ENCODE measurements at places on chromosomes 11 and 22.

GRCh38 chr22:35569916-35570315 is 29.3 kb downstream of the RASD2 start:
- DNase-seq = no peak

DNA sequence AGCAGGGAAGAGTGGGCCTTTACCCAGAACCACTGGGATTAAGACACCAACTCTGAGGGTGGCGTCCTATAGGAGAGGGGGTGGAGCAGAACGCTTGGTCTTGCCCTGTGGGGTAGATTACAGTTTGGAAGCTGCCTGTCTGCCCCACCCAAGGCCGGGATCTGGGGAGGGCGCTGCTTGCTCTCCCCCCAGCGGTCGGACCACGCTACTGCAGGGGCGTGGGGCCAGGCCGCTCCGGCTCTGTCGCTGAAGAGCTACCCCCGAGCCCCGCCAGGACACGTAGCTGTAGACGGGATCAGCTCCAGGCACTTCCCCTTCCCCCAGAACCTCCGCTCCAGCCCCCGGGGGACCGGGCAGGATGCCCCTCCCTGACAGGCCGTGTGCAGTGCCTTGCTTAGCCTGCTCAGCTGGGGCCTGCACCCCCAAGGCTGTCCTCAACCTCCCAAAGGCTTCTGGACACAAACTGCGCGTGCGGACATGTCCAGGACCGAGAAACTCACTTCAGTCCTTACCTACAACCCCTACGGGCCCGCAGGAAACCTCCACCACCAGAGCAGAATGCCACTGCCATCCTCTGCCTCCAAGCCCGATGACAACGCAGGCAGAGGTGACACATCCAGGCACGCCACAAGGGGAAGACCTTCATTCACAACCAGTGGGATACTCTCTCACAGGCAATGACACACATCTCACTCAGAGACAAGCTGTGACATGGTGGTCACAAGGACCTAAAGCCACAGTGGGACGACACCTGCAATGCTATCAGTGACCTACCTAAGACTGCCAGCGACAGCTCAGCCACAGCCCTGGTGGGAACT is 3.6 kb downstream of the AHNAK start:
- DNase-seq = peak; percentile 73

DNA sequence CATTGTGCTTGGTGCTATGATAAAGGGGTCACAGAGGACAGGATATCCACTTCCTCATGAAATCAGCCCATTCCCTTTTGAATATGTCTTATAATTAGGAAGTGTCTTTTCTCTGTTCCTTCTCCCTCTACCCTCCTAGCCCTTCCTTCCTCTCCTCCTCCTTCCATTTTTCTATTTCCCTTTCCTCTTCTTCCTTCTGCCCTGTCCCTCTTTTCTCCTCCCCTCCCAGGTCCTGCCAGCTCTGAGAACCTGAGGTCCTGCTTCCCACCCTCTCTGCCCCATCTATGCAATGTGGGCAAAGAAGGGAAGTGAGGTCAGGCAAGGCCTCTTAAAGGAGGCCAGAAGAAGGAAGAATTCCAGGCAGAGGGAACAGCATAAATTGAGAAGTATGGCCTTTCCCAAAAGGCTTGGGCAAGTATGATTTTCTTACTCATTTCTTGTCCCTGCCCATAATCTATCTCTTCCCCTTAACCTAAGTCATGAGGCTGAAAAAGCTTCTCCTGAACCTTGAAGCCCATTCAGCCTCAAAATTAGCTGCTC is 7.7 kb upstream of the UBASH3B start:
- DNase-seq = no peak

- DNase-seq = peak; percentile 76
Measured at GRCh38 chr11:107427569-107428180, 29.9 kb downstream of the CWF19L2 start.

DNA sequence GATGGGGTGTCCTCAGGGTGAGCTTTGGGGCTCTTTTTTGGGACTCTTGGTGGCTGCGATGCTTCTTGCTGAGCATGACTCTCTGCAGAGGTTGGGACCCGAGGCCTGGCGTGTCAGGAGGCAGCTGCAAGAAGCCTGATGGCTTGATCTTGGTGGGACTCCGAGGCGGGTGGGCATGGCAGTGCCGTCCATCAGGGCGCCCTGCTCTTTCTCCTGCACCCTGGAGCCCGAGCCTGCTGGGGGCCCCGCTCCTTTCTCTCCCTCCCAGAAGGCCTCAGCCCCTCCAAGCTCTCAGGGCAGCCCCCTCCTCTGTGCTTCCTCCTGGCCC is 432.7 kb downstream of the TBC1D22A start:
- DNase-seq = no peak

- peak; percentile 34 for DNase-seq
Measured at GRCh38 chr11:12361682-12362081, 15.7 kb upstream of the PARVA start.

GRCh38 chr22:19035474-19036228 is 86.6 kb downstream of the DGCR2 start:
- DNase-seq = no peak

DNA sequence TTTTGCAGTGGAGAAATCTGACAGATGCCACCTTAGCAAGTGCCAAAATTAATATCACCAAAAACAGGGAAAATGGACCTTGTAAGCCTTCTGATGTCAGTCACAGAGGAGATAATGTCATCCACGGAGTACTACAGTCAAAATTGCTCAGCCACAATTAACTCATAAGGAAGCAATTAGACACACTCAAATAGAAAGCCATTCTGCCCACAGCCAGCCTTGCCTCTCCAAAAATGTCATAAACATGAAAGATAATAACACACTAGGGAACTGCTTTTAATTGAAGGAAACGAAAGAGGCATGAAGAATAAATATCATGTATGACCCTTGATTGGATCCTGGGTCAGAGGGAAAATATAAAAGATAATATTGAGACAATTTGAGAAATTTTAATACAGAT is 505.6 kb upstream of the API5 start:
- DNase-seq = peak; percentile 6

DNA sequence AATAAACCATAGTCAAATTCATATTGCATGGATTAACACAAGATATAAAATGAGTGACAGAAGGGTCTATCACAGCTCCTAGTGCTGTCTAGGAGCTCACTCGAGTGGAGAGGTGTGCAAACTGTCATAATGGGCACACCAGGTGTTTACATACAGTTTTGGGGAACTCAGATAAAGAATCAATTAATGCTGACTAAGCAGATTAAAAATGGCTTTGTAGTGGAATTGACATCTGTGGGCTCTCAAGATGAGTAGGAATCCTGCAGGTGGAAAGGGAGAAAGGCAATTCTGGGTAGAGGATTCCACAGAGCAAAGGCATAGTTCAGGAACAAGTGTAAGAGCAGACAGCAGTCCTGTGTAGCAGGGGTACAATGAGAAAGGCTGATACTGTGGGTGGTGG is 496.2 kb upstream of the CCDC90B start:
- DNase-seq = no peak

DNA sequence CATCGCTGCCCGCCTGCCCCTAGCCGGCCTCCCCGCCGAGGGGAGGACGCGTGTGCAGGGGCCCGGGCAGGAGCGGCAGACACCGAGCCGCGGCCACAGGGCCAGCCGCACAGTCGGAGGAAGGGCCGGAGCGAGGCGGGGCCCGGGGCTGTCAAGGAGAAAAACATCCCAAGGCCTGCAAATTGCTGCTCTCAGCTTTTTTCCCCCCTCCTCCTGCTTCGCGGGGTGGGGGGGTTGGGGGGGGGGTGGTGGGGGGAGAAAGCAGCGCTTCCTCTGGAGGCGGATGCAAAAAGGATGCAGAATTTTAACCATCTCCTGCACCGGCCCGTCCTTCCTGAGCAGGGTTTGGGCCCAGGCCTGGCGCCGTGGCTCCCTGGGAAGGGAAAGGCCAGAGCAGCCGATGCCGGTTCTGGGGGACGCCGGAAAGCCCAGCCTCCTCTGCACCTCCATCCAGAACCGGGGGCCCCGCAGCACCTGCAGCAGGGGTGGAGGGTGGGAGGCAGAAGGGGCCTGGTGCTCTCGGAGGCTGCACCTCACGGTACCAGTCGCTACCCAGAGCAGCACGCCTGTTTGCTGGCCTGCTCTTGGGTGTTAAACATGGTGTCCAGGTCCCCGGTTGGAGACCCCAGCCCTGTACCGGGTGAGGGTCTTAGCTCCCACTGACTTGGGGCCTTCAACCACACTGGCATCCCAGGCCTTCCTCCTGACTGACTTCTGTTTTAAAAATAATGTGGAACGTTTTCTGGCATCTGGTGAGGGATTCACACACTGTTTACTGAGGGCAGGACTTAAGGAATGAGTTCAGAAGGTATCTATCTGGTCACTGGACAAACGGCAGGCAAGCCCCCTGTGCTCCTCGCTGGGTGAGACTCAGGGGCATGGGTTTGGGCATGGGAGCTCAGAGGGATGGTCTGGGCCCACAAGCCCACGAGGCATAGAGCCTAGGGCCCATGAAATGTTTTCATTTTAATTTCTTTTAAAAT is 77.4 kb upstream of the WNT7B start:
- DNase-seq = no peak

DNA sequence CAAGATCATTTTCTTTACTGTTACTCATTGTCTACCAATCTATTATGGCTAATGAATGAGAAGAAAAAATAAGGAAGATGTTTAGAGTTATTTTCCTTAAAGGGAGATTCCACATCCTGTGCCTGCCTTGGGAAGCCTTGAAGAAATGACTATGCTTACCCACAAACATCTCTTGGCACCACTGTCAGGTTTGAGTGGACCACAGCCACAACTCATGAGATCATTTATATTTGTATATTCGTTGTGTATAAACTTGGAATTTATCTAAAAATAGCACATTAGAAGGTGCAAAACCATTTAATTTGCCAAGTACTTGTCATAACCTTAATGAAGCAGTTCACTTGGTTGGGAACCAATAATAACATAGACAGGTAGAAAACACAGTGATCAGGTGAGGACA is 740.8 kb downstream of the DLG2 start:
- DNase-seq = no peak

DNA sequence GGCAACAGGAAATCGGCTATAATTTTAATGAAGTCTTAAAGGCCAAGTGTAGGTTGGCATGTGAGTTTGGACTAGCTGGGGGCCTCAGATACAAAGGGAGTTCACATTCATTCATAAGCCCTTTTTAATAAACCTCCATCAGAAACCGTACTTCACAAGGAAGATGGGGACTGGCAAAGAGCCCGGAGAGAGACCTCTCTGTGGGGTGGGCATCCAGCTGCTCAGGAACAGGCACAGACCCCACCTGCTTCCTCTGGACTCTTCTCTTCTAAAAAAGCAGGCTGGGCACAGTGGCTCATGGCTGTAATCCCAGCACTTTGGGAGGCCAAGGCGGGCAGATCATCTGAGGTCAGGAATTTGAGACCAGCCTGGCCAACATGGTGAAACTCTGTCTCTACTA is 3.9 kb upstream of the ARFGAP3 start:
- no peak for DNase-seq

- no peak for DNase-seq
Measured at GRCh38 chr11:44524751-44525201, 40.7 kb upstream of the CD82 start.
